ENCODE measurements at places on chromosomes 1 and 21.

DNA sequence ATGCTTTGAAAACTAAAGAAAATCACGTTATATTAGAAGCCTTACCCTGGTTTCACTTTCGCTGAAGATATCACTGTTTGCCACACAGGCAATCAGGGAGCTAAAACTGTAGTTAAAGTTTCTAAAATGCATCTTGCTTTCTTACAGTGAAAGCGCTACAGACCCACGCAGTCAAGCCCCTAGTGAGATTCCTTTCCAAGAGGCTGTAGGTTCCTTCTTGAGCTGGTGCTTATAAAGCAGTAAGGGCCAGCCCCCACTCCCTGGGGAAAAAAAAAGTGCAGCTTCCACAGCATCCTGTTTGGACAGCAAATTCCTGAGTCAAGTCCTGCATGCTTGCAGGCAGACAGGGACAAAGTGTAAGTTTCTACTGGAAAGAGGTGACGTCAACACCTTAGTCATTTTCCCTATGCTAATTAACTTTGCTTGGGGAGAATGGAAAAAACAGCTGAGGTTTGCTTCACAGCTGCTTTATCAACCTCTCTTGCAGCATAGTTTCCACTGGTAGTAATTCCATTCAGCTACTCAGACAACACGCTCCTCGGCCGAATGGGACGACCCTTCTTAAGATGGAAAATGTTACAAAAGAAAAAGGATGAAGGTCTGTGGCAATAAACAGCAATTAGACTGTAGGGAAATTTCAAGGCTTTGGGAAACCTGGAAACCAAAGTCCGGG is 14.7 kb upstream of the KCNE1 start:
- peak; percentile 96 for DNase-seq

- DNase-seq: peak; percentile 73
Measured at GRCh38 chr1:6497215-6497866, 5.9 kb upstream of the PLEKHG5 start.

DNA sequence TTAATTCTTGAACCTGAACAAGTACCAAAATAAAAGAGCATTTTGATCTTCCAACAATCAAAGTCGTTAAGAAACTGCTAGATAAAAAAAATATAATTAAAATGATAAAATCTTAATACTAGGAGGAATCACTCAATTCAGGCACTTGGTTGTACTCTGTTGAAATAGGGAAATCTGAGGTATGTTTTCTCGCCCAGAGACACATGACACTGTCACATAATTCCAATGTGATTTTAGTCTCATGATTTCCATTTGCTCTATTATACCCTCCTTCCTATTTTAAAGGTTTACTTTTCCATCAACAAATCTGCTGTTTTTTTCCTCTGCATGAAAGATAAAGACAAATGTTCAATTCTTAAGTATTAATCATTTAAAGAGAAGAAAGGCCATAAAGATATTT is 97.6 kb downstream of the ZZZ3 start:
- no peak for DNase-seq

- no peak for DNase-seq
Measured at GRCh38 chr21:43819511-43820405, 30.4 kb downstream of the RRP1 start.

DNA sequence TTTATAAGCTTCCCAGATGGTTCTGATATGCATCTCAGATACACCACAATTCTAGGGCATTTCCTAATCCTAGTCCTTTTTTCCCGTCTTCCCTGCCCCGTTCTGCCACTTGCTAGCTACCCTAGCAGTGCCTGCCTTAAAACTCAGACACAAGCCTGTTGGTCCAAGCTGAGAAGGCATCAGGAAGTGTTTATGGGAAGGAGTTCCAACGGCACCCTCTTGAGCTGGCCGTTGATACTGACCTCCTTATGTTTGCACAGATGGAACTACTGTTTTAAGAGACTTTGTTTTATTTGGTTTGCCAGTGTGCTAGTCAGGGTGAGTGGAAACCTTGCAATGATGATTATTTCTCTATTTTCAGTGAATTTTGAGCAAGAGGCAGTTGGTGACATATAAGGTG is 67.2 kb downstream of the UCK2 start:
- DNase-seq: no peak

DNA sequence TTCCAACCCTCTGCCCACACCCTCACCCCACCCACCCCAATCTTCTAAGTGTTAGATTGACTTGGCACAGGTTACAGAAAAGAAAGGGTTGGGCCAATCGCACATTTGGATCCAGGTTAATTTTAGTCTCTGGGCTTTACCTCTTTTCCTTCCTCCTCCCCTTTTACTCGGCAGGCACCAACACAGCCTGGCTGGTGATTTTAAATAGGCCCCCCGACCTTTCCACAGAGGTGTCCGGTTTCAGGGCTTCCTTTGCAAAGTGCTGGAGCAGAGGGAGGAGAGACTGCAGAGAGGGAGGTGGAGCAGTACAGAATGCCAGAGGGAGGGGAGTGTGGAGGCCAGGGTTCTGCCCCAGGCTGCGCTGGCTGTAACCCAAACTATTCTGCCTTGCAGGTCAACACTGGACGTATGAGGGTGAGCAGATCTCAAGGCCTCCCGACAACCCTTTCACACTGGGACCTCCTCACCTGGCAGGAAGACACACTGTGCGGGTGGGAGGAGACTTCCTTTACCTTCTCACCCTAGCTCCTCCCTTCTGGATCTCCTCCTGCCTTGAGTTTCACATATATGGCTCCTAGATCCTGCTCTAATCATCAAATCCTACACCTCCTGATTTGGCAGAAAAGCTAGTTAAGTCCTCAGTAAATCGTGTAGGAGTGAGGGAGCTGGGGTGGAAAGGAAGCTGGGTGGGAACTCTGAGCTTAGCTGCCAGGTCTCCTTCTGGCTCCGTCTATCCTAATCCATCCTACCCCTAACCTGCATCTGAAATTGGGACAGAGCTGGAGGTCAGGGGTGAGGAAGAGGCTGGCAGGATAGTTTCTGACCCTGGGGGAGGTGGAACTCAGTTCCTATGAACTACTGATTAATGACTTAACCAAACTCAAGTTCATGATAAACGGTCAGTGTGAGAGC is 2.4 kb downstream of the CA14 start:
- no peak for DNase-seq

GRCh38 chr1:154572468-154573167 is 5.0 kb downstream of the CHRNB2 start:
- DNase-seq: no peak

- DNase-seq: no peak
Measured at GRCh38 chr1:30725450-30726095, 2.2 kb upstream of the MATN1 start.

GRCh38 chr21:46081862-46082712 is 15.8 kb upstream of the COL6A2 start:
- no peak for DNase-seq

GRCh38 chr1:21451212-21451611 is 11.3 kb downstream of the NBPF3 start:
- DNase-seq: peak; percentile 57

DNA sequence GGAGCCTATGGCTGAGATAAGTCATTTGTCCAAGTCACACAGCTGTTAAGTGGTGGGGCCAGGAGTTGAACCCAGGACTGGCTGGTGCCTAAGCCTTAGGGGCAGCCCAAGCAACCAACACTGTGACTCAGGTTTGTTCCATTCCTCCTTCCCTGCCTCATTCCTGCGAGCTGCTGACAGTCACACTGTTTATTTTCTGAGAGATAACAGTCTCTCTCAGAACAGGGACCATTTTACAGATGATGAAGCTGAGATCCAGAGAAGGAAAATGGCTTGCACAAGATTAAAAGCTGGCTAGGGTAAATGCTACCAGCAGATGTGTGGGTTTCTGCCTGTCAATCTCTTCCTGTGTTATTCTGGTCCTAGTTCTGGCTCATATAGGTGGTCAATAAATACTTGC is 24.3 kb upstream of the TCEA3 start:
- no peak for DNase-seq

GRCh38 chr1:29482991-29483390 is 246.7 kb downstream of the PTPRU start:
- no peak for DNase-seq

- DNase-seq: no peak
Measured at GRCh38 chr21:38486706-38487105, 11.6 kb downstream of the ERG start.

- DNase-seq: no peak
Measured at GRCh38 chr1:198677027-198677426, 38.2 kb downstream of the PTPRC start.

GRCh38 chr1:154697710-154698109 is 89.7 kb upstream of the ADAR start:
- no peak for DNase-seq
